ENCODE measurements at places on chromosomes 2 and 18.

DNA sequence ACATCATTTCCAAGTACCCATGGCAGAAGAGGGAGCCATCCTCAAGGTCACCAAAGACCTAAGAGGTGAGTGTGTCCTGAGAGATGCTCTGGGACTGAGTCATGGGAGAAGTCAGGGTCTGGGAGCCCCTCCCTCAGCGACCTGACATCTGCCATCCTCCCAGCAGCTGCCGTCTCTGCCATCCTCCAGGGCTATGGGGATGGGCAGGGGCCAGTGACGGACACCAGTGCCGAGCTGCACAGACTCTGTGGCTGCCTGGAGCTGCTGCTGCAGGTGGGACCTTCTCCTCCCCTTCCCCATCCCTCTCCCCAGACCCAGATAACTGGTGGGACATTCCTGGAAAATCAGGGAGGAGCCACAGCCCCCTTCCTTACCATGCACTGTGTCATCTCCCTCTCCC is 1.5 kb downstream of the RUFY4 start:
- no peak for DNase-seq

- no peak for DNase-seq
These were observed 414.9 kb upstream of the SYT4 start for GRCh38 chr18:43692099-43692690.

DNA sequence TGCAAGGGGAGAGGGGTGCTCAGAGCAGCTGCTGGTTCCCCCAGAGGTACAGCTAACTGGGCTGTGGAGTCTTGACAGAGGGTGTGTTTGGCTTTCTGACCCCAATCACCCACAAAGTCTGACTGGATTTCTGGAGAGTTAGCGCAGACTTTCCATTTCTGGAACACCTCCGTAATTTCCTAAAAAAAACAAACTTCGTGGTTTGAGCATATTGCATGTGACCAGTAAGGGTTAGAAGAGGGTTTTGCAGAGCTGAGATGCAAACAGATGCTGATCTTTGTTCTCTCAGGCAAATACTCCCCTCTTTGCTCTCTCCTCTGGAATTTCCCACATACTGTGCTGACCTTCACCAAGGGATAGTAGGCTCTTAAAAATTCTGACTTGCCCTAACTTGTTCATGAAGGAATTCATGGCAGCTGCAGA is 44.5 kb upstream of the TMEM247 start:
- no peak for DNase-seq

GRCh38 chr2:168811696-168812095 is 9.3 kb downstream of the NOSTRIN start:
- no peak for DNase-seq

GRCh38 chr2:42089340-42089925 is 41.6 kb downstream of the PKDCC start:
- DNase-seq, result no peak

DNA sequence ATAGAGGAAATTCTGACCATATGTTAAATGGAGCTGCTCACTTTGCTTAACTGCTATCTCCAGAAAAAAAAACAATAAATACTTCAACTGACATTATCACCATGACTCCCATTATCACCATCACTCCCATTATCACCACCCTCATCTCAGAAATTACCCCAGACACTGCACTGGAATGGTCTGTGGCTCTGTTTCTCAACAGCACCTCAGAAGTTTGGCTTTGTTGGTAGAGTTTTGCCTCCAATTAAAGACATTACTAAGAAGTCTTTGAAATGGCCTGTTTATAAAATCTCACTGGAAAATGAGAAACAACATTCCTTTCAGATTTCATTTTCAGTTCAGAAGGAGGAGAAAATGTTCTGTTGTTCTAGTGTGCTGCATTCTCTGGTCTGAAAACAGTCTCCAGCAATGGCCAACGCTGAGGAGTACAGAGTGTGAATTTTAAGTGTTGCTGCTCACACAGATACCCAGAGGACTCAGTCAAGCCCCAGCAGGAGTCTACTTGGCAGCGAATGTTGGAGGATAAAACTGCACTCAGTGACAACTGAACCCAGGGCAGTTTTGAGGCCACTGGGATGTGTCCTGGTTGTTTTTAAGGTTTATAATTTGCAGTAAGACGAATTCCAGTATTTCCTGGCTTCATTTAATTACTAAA is 364.5 kb upstream of the CDH2 start:
- no peak for DNase-seq

- DNase-seq, result no peak
These were observed 178.7 kb downstream of the SRBD1 start for GRCh38 chr2:45432406-45432805.

DNA sequence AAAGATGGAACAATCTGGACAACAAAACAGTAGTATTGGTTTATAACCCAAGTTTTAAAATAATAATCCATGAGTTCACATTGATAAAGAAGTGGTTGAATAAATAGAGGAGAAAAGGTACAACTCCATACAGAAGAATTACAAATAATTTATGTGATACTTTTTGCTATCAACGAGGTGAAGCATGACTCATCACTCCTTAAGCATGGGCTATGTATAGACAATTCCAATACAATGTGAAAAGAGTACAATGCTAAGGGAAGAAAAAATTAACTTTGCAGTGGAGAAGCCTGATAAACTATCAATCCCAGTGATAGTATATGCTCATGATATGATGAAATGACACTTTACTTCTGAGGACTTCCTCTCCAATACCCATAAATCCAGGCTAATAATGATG is 312.9 kb downstream of the GULP1 start:
- no peak for DNase-seq

DNA sequence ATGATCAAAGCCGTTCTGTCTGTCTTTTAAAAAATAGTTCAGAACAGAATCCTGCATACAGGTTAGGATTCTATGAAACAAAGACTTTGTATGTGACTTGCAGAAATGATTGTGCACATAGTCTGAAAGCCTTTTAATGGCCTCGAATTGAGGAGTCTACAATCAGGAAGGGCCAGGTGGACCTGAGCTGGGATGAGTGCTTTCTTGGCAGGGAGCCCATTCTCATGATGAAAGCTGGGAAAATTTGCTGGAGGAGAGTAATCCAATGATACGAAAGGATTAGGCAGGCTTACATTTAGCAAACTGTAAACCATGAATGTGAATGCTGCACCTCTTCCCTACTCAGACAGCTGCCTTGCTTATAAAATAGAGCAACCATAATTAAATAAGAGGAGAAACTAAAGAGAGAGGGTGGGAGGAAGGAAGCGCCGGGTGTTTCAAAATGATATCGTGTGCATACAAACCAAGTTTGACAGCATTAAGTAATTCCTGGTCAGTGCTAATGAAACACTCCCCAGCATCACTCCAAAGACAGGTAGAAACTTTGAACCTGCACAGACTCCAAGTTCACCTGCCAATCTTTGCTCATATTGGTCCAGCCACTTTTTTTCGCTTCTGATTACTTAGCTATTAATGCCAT is 23.7 kb upstream of the CXCR4 start:
- no peak for DNase-seq

DNA sequence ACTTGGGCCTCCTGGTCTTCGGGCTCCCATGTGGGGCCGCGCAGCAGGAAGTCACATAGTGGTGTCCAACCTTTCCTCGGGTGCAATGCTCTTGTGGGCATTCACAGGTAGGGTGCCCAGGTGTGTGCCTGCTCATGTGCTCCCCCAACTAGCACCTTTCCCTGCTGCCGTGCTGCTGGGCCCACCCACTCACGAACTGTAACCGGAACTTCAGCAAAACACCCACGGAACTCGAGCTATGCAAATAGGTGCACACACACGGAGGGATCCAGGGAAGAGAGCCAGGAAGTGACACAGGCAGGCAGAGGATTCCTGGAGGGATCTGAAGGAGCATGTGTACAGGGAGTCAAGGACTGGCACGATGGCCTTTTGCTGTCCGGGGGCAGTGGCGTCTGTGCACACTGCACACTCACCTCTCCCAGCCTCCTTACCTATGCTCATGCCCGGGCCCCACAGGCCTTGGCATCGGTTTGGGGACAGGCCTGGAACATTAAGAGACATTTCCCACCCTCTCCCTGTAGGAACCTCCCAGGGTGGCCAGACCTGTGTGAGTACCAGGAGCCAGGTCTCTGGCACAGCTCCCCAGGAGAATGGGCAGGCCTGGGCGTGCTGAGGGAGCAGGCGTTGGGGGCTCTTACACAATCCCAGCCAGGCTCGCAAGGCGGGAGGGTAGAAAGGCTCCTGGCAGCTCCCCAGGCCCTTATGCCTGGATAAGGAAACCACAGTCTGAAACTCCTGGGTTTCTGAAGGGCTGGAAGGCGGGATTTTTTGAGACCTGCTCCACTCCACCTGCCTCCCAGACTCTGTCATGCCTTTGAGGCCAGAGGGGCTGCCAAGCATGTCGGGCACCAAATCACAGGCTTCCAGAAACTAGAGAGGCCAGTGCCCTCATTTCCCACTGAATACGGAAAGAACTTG is 6.6 kb upstream of the PTMA start:
- no peak for DNase-seq

DNA sequence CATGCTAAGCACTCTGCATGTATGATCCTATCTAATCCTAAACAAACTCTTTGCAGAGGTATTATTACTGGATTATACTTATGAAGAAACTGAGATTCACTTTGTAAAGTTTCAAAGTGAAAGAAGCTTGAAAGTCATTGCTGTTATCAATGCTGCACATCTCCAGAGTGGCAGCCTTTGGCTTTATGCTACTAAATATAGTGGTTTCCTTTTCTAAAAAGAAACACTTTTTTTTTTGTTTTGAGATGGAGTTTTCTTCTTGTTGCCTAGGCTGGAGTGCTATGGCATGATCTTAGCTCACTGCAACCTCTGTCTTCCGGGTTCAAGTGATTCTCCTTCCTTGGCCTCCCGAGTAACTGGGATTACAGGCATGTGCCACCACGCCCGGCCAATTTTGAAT is 114.9 kb upstream of the RAB27B start:
- no peak for DNase-seq

- no peak for DNase-seq
These were observed 1.5 kb downstream of the ROCK1 start for GRCh38 chr18:21109936-21110712.

Measured in activated T-cell treated with anti-CD3 and anti-CD28 coated beads for 24 hours (primary cell).